ENCODE measurements at places on chromosomes 4 and X.

GRCh38 chr4:6153874-6154273 is 46.5 kb downstream of the JAKMIP1 start:
- no peak for DNase-seq

DNA sequence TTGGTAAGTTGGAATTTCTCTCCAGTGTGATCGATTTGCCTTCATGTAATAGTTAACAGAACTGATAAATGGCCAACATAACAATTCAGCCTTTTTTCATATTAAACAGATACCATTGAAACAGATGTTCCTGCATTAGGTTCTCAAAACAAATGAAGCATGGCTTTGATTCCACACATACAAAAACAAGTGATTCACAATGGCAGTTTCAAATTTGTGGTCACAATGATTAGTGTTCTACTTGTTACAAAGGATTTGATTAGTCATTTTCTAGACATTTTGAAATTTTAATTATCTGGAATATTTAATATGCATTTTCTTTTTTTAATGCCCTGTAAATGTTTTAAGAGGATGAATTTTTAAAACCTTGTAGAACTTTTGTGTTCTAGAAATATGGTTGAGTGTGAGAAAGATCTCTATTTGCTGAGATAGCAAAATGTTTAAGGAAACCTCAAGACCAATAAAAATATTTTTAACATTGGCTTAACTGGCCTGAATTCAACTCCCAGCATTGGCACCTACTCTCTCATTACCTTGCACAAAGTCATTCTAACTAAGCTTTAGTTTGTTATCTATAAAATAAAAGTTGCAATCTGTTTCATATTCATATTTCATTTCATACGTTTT is 18.9 kb upstream of the GLRA3 start:
- no peak for DNase-seq

DNA sequence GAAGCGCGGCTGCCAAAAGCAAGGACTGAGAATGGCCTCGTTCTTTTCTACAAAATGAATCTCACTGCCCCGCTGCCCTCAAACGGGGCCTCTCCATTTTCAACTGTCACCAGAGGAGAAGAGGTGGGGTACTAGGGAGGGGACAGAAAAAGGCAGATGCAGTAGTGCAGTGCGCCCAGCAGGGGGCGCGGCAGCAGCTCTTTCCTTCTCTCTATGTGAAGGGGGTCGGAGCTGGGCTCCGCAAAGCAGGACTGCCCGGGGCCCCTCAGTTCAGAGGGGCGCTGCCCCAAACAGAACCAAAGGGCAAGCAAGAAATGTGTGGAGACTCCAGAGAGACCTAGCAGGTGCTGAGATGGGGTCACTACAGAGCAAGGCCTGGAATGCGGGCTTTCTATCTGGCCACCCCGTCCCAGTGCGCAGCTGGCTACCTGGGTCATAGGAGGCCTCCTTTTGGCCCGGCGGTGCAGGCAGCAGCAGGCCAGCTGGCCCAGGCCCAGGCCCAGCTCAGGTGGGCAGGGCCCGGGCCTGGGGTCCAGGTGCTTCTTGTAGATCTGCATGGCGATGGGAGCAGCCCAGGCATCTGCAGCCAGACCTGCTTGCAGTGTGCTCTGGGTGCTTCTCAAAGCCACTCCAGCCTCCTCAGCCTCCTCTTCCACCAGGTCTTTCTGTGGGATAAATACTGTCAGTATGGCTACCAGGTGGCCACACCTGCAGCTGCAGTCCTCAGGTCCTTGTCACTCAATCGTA is 5.9 kb downstream of the IRAK1 start:
- peak; percentile 64 for DNase-seq

- DNase-seq: no peak
Measured at GRCh38 chr4:125369098-125369497, 54.3 kb downstream of the FAT4 start.

DNA sequence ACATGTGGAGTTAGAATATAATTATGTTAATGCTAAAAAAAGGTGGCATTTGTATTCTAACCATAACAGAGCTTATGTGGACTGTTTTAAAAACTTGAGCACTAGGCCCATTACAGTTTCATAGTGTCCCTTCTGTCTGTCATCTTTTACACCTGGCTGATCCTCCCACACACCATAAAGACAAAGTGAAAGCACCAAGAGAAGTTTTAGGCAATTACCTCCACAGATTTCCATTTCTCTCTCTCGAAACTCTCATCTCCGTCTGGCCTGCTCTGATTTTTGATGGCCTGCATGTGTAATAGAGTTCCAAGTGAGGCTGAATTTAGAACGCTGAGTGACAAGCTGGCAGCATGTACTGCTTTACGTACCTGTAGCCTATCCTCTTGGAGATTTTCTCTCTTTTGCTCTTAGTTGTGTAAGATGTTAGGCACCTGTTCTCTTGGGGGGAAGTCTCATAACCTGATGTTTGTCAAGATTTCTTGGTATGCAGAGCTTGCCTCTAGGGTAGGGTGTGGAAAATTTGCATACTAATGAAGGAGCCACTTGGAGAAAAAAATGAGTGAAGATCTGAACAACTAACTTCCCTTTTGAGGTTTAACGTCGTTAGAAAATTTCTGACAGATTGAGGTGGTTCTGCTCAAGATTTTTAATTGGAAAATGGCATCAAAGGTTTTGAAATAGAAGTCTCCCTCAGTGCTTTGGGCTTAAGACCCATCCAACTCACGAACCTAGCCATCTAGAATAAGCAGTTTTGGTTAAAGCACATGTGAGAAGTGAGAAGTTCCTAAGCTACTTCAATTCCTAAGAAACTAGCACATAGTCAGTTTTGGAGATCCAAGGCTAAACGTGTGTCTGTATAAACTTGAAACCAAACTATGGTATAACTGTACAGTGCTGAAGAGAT is 57.6 kb upstream of the RAP1GDS1 start:
- no peak for DNase-seq

GRCh38 chr4:136112116-136112515 is 1420.2 kb downstream of the PCDH18 start:
- no peak for DNase-seq

Measured in CD4-positive, alpha-beta T cell treated with Interleukin-6 for 4 hours (primary cell).